Stimulated activated CD4-positive, alpha-beta T cell treated with anti-CD3 and anti-CD28 coated beads, Interleukin-1b, Interleukin-23, amount 100 ng/mL, for 48 hours (primary cell): ENCODE measurements at places on chromosomes 16 and 17.

DNA sequence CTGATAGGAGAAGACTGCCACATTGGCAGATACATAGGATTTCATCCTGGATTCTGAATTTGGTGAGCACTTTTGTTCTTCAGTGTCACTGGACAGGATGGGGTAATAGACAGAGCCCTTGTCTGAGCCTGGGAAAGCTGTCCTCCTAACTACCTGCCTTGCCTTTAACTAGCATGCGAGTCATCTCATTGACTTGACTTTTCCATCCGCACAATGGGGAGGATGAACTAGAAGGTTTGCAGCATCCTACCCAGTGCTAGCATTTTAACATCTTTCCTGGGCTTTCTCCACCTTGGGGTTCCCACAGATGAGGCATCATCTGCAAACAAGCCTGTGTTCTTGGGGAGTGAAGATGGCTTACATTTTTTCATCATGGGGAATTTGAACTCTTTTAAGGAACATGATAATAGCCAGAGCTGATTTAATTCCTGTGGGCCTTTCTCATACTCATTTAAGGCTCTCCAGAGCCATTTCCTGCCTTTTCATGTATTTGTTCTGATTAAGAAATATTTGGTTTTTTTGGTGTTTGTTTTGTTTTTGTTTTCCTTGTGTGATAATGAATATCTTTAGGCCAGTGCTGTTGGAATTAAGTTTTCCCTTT, 139.5 kb downstream of the MSI2 start:
- no peak for DNase-seq

DNA sequence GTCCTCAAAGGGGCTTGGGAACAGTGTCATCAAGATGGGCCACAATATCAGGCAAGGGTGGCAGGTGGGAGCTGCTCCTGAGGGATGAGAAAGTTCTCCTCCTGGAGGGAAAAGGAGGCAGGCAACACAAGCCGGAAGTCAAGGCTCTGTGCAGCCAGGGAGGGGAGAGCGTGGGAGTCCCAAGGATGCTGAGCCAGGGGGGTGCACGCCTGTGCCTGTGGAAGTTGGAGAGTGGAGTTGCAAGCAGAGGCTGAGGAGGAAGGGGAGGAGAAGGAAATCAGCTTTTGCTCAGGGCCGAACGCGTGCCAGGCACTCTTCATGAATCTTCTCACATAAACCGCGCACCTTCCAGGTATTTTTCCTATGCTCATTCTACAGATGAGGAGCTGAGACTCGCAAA, 7.4 kb upstream of the SLC13A2 start:
- DNase-seq: no peak

DNA sequence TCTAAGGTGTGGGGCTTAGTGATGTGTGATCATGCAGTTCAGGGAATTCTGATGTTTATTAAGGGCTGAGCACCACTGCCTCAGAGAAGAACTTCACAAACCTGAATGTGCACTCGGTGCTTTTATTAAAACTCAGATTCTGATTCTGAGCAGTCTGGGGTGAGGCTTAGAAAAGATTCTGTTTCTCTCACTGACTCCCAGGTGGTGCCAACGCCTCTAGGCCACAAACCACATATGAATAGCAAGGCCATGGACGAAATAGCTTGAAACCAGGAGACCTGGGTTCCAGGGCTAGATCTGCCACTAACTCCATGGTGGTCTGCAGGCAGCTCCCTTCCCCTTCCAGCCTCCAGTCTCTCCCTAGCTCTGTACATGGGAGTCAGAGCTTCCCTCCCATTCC, 169.1 kb downstream of the HS3ST3B1 start:
- no peak for DNase-seq

DNA sequence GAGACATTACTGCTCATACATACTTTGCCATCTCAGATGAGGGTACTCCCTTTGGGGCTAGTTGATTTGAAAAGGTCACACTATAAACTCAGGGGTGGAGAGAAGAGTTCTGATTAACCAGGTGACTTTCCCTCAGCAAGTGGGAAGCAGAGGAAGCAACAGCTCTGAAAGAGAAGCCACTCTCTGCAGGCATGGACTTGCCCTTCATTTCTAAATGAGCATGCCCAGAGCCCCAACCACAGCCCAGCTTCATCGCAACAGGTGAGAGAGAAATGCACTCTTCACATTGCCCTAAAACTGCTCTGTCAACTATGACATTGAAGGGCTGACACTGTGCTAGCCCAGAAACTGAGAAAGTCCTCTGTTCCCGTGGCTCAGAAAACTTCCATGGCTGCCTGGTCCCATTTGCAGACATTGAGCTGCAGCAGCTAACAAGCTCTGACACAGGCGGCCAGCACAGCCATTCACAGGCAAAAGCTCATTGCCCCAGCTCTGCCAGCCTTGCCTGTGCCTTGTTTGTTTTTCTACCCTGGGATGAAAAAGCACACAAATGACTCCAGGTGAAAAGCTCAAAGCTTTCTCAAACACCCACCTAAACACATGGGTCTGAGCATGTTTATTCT, 419.8 kb upstream of the DYNLRB2 start:
- no peak for DNase-seq

- peak; percentile 3 for DNase-seq
Measured at GRCh38 chr17:8746501-8747236, 2.0 kb upstream of the CCDC42 start.

DNA sequence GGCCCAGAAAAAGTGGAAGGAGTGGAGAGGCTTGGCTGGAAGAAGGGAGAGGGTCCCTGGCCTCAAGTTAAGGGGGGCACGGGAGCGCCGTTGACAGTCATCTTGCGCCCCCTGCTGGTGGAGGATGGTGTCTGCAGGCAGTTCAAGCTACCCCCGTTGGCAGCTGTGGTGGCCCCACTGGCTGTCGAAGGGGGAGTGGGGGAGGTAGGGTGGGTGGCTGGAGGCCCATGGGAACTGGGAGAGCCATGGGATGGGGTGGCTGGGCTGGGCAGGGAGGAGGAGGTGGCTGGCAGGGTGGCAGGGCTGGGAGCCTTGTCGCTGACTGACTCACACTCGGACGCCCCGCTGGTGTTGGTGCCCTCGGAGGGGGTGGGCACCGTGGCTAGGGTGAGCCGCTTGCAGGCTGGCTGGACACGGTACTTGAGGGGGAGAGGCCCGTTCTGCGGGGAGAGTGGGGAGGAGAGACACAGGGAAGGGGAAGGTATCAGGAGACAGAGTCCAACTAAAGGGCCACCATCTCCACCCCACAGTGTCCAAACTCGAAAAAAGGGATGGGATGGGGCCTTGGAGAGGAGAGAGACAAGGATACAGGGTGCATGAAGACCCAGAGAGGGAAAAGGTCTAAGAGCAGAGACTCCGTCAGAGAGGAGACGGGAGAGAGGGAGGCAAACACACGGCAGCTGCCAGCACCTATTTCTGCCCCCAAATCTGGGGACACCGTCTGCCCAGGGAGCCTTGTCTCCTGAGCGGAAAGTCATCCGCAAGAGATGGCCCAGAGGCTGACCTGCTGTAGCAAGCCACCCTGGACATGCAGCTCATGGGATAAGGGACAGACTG, 5.2 kb downstream of the CISD3 start:
- DNase-seq: peak; percentile 68

DNA sequence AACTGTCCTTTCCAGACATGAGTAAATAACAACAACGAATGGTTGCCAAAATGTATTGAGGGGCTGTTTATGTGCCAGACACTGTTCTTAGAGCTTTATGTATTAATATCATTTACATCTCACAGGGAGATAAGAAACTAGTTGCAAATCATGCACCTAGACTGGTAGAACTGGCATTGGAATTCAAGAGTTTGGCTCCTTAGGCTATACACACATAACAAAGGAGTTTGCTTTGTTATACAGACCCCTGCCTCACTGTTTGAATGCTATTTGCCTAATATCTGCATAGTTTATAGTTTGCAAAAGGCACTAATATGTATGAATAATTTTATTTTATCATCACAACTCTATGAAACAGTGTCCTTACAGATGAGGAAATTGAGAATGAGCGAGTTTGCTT, 100.0 kb downstream of the FTO start:
- no peak for DNase-seq

- DNase-seq: no peak
Measured at GRCh38 chr17:59399914-59400313, 68.5 kb downstream of the YPEL2 start.

DNA sequence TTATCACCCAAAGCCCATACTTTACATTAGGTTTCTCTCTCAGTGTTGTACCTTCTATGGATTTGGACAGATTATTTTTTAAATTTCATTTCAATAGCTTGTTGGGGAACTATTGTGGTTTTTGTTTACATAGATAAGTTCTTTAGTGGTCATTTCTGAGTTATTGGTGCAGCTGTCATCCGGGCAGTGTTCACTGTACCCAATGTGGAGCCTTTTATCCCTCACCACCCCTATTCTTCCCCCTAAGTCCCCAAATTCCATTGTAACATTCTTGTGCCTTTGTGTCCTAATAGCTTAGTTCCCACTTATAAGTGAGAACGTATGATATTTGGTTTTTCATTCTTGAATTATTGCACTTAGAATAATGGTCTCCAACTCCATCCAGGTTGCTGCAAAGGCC, 57.5 kb downstream of the SLFN11 start:
- no peak for DNase-seq

DNA sequence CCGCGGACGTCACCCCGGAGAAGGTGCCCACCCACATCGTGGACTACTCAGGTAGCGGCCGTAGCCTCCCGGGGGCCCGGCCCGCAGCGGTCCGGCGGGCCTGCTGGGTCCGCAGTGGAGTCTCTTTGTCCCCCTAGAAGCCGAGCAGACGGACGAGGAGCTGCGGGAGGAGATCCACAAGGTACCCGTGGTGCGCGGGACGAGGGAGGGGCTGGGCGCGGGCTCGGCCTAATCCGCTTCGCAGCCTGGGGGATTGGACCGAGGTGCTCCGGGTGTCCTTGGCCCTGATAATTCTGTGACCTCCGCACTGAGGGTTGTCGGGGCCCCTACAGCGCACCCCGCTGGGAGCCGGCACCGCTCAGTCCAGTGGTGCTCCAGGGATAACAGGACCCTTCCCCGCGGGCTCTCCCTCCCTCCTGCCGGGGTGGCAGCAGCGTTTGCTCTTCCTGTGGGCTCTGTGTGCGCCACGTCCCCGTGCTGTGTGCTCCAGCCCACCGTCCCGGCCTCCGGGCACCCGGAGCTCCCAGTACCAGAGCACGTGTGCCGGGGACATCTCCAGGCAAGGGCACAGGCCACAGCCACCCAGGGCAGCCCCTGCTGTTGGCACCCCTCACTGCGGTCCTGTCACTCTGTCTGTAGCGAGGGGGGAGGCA, 713 bp downstream of the RHOT2 start:
- DNase-seq: no peak

GRCh38 chr17:51372345-51373004, 112.1 kb downstream of the UTP18 start:
- no peak for DNase-seq

DNA sequence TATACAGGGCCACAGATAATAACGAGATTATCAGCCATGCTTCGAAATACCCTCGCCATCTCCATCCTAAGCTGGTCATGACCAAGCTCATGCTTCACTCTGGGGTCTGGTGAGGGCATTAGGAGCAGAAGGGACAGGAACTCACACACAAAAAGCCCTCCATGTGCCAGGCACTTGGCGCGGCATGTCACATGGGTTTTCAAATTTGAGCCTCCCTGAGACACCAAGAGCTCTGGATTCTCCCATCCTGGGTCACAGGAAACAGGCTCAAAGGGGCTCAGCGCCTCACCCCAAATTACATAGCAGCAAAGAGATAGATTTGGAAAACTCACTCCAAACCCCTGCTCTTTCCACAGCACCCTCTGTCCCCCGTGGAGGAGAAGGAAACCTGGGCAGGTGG, 239.5 kb downstream of the GSG1L start:
- DNase-seq: no peak

- DNase-seq: no peak
Measured at GRCh38 chr17:74172700-74173099, 30.8 kb upstream of the RPL38 start.

DNA sequence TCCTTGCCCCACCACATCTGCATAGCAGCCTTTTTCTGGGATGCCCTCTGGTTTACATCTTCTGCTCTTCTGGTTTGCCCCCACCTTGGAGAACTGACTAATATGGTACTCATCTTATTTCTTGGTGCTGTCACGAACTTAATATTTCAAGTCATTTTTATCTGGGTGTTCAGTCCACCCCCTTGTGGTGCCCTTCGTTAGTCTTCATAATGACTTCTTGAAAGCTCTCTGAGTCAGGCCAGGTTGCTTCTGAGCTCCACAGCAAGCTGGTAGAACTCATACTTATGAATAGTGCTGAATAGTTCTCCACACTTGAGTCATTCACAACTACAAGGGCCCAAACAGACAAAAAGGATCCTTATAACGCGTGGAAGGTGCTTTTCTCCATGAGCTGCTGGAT, 35.8 kb upstream of the TEKT3 start:
- no peak for DNase-seq

DNA sequence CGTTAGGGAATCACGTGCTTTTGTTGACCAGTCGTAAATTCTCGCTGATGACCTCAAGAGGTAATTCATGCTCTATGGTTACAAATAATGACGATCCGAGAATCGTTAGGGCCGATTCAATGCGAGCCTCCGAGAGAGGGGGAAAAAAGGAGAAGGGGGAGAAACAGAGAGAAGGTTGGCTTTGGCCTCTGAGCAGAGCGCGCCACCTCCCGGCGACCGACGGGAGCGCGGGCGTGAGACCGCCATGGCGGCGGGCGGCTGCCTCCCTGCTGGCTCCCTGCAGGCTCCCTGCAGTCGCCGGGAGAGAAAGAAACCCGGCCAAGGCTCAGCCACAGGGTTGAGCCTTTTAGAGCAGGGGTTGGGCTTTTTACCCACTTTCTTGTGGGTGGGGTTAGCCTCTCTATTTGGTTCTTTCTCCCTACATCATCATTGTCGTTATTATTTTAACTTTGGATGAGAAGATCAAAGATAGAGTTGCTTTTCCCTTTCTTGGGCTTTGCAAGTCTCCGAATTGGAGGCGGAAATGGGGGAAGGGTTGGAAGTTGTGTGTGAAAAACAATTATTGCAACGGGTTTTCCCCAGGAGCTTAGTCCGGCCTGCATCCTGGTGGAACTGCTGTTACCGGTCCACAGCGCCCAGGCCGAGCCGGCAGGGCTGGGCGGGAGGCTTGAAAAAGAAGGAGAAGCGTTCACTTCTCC, 410 bp upstream of the HOXB5 start:
- peak; percentile 76 for DNase-seq

- DNase-seq: no peak
Measured at GRCh38 chr17:62648956-62649294, 21.5 kb downstream of the MRC2 start.

DNA sequence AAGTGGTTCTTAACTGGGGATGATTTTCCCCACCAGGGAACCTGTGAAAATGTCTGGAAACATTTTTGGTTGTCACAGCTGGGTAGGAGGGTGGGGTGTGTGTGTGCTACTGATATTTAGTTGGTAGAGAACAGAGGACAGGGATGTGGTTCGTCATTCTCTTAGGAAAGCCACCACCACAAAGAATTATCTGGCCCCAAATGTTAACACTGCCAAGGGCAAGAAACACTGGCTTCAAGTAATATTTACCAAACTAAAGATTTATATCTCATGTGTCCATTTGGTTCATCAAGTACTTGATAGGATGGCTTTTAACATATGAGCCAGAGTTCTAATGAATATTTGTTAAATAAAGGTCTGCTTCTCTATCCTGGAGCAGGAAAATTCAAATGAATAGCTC, 19.5 kb downstream of the MPHOSPH6 start:
- DNase-seq: no peak
